ENCODE measurements at places on chromosomes 1 and 21.

DNA sequence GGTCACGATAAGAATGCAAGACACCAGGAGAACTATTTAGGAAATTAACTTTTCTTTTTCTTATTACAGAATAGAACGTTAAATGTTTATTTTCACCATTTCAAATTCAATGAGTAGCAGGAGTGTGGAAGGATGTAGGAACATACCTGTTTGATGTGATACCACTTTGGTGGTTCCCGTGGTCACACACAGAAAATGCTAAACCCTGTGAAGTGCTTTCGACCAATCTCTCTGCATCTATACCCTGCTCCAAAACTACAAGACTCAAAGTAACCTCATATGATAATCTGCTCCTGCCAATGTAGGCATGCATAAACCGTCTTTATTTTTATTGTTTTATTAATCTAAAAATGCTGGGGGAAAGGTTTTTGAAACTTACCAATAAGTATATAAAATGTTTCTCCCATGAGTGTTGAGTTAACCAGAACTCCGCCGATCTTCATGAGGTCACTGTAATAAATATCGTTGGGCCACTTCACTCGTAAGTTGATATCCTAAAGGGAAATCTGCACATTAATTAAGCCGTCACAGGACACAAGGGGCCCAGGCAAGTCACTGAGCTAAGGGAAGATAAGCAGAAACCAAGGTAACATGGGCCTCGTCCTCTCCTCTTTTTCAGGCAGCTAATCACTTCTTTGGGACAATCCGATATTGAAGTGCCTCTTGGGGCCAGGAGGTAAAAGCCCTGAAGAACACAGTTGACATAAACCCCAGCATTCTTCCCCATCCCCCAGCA is 60.6 kb downstream of the SIM2 start:
- no peak for DNase-seq

DNA sequence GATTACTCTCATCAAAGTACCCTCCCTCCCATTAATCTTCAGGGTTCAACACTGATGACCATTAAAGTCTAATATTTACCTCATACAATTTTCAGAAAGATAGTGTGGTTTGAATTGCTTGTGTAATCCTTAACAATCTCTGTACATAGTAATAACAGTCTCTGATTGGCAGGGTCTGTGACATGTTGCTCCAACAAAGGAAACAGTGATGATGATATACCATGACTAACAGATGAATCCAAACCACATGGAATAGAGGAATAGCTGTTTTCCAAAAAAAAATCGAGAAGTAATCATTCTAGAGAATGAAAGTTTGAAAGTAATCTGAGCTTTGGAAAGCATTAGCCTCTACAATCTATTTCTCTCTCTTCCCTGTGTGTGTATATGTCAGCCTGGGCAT is 610.1 kb upstream of the NEGR1 start:
- DNase-seq = no peak

GRCh38 chr1:54810153-54810942 is 9.2 kb upstream of the TTC22 start:
- DNase-seq = peak; percentile 36

GRCh38 chr1:31744165-31744888 is 19.8 kb downstream of the ADGRB2 start:
- no peak for DNase-seq

DNA sequence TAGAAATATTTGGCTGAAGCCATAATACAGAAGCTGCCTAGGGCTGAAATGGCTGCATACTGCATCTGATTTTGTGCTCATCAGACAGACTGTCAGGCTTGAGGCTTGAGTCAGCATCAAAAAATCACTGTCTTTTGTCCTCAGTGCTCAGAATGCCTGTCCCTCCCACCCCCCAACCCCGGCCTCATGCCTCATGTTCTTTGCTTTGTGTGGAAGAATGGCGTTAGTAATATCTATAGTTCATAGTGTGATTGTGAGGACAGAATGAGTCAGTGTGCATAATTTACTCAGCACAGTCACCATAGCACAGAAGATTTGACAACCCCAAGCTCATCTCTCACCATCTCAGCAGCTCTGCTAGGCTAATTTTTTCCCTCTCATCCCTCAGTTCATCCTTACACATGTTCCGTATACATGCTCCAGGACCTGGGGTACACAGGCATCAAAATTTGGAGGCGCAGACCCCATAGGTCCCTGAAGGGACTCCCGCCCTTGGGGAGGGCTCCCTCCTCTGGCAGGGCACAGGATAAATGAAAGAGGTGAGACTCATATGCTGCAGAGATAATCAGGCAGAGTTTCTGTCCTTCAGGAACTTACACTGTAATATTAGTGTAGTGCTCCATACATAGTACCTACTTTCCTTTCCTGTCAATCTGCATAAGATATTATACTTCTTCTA is 159.1 kb upstream of the C8B start:
- DNase-seq = no peak

- DNase-seq = no peak
Observed at GRCh38 chr1:99229122-99229521, 35.2 kb upstream of the PLPPR4 start.

DNA sequence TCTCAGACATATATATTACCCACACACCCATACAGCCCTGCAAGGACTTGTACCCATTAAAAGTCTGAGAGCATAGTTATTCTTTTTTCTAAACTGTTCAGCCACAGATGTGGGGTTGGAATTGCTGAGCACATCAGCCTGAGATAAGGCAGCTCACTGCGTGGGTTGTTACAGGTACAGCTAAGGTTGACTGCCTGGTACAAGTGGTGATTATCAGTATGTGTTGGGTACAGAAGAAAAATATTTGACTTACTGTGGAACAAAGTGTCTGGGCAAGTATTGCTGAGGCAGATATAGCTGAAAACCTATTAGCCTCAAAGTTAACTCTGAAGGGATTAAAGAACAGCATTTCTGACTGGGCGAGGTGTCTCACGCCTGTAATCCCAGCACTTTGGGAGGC is 5.0 kb downstream of the STX12 start:
- no peak for DNase-seq

DNA sequence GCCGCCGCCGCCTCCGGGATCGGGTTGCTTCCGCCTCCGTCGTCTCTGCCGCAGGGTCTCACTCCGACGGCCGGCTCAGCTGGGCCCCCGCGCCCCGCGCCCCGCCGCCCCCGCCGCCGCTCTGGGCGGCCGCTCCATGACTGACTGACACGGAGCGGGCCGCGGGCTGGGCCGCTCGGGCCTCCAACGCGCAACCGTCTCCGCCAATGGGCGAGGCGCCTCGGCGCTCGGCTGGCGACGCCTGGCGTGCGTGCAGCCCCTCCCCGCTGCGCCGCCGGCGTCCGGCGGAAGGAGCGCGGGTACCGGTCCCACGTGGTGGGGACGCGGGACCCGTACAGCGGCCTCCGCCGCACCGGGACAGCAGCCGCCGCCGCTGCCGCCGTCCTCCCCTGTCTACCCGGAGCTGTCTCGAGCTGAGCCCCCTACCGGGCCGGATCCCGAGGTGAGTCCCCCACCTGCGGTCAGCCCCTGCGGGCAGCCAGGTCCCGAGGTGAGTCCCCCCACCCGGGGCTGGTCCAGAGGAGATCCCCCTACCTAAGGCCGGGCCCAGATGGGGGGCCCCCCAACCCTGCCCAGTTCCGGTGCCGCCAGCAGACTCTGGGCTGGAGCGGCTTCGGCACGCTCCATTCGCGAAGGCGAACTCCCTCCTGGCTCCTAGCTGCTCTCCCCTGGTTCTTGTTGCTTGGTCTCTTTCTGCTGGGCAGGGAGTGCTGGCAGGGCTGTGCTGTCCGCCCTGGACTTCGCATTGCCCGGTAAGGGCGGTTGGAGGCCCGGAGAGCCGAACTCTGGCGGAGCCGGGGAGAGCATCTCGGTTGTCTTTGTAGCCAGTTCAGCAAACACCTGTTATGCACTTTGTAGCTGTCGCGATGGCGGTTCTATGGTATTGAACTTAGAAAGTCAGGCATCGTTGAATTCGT is at the start of the genes TAF5L and URB2:
TSS of gene TAF5L (minus strand) at position 208 of the 917 bp plus-strand sequence. CDS start 11,640 bp downstream, outside the sequence.
TSS of gene URB2 (plus strand) at position 333 of the 917 bp plus-strand sequence. CDS start 1,387 bp downstream, outside the sequence.
- peak; percentile 78 for DNase-seq

DNA sequence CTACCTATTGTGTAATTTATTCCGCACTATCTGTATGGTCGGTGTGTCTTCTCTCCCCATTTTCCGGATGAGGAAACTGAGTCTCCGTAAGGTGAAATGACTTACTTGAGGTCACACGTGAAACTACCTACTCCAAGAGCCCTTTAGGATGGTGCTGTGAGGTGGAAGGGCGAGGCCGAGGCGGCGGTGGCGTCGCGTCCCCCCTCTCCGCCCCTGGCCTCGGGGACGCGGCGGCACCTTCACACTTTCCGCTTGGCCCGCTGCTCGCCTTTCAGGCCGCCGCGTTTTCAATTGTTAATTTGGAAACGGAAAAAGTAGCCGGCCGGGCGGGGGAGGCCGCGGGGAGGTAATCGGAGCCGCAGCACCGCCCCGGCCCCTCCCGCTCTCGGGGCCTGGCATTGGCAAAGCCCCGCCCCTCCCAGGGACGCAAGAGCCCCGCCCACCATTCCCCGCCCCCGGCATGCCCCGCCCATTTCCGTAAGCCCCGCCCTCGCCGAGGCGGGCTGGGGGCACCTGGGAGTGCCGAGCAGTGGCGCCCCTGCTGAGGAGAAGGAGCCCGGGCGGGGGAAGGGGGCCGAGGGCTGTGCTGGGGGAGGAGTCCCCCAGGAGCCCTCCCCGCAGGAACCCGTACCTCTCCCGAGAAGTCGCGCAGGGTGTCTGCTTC is 18.6 kb downstream of the KCNQ4 start:
- peak; percentile 83 for DNase-seq

DNA sequence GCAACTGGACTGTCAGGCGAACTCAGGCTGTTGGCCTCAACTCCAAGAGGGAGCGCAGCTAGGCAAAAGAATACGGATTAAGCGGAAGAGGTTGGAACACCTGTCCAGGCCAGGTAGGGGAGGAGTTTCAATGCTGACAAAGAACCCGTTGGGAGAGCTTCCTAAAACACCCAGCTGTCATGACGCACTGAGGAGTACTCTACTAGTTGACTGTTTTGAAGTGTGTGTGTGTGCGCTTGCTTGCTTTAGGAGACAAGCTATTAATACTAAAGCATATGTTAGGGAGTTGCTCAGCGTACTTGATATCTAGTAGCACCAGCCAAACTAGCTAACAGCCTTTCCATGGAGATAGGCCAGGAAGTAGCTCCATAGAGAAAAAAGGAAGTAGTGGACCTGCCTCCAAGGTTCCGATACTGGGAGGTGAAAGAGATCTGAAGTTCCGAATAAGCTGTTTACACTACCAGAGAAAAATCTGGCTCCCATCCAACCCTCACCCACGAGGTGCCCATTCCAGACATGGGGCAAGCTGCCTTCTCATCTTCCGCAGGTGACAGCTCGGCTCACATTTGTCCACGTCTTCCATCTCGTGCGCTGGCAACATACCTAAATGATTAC is 974 bp upstream of the FNBP1L start:
- DNase-seq = no peak

- no peak for DNase-seq
Observed at GRCh38 chr1:153921803-153922075, 1.0 kb downstream of the GATAD2B start.

DNA sequence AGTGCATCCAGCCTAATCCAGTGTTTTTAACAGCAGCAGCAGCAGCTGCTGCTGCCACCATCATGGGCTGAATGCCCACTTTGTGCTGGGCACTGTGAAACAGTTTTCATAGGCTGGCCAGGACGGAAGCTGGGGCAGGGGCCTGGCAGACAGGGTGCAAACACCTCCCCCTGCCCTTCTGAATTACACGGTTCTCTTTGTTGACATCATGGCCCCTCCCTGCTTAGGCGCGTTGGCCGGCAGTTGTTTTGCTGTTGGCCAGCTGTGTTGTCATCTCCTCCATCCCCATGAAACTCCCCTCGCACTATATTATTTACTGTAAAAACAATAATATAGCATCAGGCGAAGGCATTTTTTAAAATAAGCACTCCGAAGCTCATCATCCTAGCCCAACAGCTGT is 33.1 kb downstream of the PTPRU start:
- no peak for DNase-seq

GRCh38 chr1:245464290-245464689 is 309.5 kb downstream of the KIF26B start:
- DNase-seq = no peak

DNA sequence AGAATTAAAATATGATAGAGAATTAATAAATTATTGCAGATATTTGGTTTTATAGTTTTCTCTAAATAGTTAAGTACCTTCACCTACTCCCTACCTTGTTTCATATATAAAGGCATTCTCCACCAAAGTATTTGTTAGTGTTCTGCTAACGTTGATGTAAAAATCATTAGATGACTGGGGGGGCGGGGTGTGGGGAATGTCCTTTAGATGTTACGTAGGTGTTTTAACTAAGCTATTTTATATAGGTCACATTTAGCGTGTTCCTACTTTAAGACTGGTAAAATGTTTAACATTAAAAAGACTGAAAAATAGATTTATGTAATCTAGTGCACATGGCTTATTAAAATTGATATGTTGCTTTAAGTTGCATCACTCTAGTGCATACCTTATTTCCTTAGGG is 48.6 kb downstream of the PTPRC start:
- DNase-seq = no peak

- peak; percentile 12 for DNase-seq
Observed at GRCh38 chr21:38839328-38840286, 33.9 kb downstream of the ETS2 start.

DNA sequence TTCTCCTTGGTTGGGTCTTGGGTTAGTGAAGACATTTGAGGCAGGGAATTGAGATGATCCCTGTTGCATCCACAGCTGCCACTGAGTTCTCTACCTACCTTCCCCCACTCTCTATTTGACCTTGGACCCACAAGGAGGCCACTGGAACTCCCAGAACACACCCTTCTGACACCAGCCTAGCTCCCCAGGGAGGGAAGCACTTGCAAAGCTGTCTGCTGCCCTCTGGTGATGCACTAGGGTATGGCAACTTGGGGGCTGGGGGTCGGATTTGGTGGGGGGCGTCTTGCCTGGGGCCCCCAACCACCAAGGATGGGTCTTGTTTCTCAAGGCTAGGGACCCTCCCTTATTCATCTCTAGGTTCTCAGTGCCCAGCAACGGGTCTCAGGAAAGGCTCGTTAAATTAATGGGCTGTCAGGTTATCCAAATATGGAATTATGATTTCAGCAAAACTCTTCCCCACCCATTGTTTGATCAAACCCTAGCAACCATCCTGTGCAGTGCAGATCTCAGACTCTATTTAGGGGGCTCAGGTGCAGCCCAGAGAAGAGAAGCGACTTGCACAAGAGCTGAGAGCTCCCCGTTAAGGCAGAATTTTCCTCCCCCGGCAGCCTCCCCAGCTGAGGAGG is 177.8 kb upstream of the KLHDC7A start:
- no peak for DNase-seq

DNA sequence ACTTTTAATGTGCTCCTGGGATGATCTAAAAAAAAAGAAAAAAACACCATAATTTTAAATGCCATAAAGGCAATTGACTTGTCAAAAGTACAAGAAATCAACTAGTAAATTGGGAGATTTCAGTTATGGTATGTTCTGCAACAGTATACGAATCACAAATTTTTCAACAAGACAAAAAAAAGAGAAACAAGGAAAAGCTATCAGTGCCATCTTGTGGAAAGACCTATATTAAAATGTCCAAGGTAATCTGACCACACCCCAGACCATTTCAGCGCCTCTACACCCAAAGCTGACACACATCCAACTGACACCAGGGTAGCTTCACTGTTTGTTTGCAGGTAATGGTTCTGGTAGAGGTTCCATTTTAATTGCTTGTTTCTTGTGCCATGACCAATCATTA is 5.0 kb upstream of the DUSP23 start:
- DNase-seq = no peak

Measured in stimulated activated CD4-positive, alpha-beta T cell treated with anti-CD3 and anti-CD28 coated beads, TNF-alpha, amount 100 ng/mL, for 24 hours (primary cell).